ENCODE measurements at places on chromosomes 1 and 21.

- DNase-seq = no peak
These were observed 23.5 kb downstream of the GLIS1 start for GRCh38 chr1:53715478-53715877.

- DNase-seq = no peak
These were observed 389 bp downstream of the SEMA6C start for GRCh38 chr1:151146072-151146411.

- no peak for DNase-seq
These were observed 106.0 kb downstream of the UBE2U start for GRCh38 chr1:64309431-64309831.

- peak; percentile 58 for DNase-seq
These were observed 1.2 kb downstream of the SYTL1 start for GRCh38 chr1:27342778-27343638.

GRCh38 chr1:234644928-234645327, 35.0 kb upstream of the IRF2BP2 start:
- no peak for DNase-seq

DNA sequence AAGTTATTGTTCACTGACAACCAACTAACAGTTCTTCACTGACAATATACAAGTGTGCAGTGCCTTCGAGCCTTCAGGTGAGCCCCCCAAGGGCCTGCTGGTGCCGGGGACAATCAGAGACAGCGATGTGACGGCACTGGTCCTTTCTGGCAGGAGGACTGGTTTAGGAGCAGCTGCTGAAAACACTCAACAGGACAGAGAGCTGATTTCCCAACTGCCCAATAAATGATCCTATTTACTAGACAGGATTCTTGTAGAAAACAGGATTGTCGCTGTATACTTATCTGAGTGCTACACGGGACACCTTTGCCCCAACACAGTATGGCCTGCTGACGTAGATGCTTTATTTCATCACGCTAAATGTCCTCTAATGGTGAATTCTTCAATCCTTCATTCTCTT, 65.4 kb downstream of the TP53BP2 start:
- DNase-seq = no peak

DNA sequence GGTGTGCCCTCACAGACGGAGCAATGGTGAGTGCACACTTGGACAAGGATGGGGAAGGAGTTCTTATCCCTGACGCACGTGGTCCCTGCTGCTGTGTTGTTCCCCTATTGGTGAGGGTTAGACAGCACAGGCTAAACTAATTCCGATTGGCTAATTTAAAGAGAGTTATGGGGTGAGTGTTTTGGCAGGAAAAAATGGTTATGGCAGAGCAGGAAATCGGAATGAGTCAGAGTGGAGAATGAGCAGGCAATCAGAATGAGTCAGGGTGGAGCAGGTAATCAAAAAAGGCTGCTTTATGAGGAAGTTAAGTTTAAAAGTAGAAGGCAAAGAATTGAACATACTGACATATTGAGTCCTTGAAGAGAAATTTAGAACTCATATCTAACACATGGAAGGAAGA, 100.5 kb downstream of the NGF start:
- no peak for DNase-seq

- no peak for DNase-seq
These were observed 1.5 kb downstream of the STYXL2 start for GRCh38 chr1:167095368-167095767.

GRCh38 chr1:31521761-31522555, 54.4 kb upstream of the TINAGL1 start:
- no peak for DNase-seq

- DNase-seq = no peak
These were observed 331.9 kb downstream of the TGFB2 start for GRCh38 chr1:218677026-218677425.

GRCh38 chr1:27646676-27647075, 11.7 kb upstream of the FGR start:
- no peak for DNase-seq

DNA sequence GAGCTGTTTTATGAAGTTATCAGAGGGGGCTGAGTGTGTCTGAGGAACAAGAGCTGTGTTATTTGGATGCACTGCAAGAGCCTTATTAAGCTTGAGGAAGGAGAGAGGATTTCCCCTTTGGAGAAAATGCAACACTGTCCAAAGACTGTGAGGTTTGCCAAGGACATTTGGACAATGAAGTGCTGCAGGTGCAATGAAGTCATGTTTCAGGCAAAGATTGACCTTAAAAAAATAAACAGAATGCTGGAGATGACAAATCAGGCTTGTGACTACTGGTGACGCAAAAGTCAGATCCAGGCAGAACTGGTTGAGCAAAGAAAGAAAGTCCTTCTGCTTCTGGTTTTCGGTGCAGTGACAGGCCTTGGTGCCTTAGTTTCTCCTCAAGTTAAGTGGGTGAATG, 125.2 kb upstream of the KIAA0040 start:
- no peak for DNase-seq

- DNase-seq = no peak
These were observed 19.4 kb downstream of the RGL1 start for GRCh38 chr1:183824291-183824690.

Measured in activated CD8-positive, alpha-beta memory T cell treated with anti-CD3 and anti-CD28 coated beads for 1 hour (primary cell).